Activated T-helper 1 cell treated with anti-CD3 and anti-CD28 coated beads, Interleukin-2, amount 50 U/mL, for 16 hours (primary cell): ENCODE measurements at places on chromosomes 1 and 21.

GRCh38 chr1:43171876-43172526 lies at the start of the genes CFAP57 and EBNA1BP2:
Gene CFAP57, plus strand, starts transcription at chr1:43172330. Its CDS starts 424 bp downstream, at chr1:43172754.
Gene EBNA1BP2, minus strand, starts transcription at chr1:43172290. Its CDS starts 172 bp downstream, at chr1:43172118.
- peak; percentile 80 for DNase-seq

GRCh38 chr1:84253036-84253435 lies 48.5 kb upstream of the SAMD13 start:
- DNase-seq = no peak

DNA sequence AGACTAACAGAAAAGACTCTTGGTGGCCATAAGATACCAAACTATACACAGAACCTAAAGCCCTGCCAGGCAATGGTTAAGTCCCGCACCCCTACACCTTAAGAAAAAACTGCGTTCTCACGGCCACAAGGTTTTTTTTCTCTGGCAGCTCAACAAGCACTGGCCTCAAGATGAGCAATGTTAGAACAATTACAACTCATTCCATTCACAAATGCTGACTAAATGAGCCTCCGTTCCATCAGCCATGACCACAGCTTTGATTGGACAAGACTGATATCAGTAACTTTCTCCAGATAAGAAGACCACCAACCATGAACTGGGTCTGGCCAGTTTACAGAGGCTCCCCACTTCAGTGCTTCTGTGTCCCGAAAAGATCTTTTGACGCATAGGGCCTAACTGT lies 31.9 kb downstream of the SEC16B start:
- DNase-seq = no peak

GRCh38 chr1:60102267-60103061 lies 28.9 kb upstream of the C1orf87 start:
- DNase-seq = no peak

DNA sequence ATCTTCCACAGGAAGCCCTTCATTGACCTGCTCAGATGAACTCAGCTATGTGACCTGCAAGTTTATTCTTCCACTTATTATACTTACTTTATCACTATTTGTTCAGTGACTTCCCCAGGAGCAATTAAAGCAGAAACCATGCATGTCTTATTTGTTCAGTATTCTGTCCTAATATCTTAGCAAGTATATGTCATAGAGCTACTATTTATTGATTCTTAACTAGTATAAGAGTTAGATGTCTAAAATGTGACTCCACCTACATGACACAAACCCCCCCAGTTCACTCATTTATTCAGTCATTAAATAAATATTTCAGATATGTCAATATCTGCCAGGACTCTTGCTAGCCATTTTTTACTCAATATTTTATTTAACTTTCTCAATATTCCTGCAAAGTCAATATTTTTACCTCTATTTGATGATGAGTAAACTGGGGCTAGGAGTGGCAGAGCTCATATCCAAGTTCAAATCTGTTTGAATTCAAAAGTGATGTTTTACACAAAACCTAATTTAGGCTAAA lies 469.0 kb upstream of the USP24 start:
- DNase-seq = no peak

DNA sequence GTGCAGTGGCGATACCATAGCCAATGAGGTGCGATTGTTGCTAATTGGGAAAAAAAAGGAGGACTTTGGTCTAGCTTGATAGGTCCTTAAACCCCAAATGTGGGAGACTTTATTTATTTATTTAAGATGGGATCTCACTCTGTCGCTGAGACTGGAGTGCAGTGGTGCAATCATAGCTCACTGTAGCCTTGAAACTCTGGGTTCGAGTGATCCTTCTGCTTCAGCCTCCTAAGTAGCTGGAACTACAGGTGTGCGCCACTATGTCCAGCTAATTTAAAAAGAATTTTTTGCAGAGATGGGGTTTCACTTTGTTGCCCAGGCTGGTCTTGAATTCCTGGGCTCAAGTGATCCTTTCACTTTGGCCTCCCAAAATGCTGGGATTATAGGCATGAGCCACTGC lies 24.0 kb upstream of the SRSF10 start:
- DNase-seq = no peak

DNA sequence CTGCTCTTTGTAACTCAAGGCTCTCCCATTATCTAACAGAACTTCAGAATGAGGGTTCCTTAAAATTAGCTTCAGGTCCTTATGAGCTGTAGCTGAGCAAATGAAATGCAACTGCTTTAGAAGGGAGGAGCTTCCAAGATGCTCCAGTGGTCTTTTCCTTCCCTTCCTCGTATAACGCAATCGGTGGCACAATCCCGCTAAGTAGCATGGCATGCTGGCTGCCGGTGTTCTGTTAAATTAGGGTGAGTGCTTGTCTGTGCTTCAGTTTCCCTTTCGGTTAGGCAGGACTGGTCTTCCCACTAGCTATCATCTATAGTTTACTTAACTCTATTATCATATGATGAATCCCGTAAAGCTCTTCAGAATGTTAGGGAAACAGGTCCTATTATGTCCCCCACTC lies 917 bp downstream of the KIAA0040 start:
- no peak for DNase-seq

DNA sequence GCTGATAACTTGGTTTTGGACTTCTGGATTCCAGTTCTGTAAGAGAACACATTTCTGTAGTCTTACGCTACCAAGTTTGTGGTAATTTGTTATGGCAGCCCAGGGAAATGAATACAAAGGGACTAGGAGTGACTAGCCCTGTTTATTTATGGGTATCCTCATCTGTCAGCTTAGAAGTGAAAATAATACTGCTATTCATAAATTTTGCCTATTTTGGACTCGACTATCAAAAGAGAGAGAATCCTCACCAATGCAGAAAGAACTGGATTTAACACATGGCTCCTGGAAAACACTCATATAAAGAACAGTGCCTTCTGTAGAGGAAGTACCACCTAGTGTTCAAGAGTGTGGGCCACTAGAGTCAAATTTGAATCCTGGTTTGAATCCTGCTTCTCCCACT lies 22.6 kb downstream of the HSD11B1 start:
- no peak for DNase-seq

DNA sequence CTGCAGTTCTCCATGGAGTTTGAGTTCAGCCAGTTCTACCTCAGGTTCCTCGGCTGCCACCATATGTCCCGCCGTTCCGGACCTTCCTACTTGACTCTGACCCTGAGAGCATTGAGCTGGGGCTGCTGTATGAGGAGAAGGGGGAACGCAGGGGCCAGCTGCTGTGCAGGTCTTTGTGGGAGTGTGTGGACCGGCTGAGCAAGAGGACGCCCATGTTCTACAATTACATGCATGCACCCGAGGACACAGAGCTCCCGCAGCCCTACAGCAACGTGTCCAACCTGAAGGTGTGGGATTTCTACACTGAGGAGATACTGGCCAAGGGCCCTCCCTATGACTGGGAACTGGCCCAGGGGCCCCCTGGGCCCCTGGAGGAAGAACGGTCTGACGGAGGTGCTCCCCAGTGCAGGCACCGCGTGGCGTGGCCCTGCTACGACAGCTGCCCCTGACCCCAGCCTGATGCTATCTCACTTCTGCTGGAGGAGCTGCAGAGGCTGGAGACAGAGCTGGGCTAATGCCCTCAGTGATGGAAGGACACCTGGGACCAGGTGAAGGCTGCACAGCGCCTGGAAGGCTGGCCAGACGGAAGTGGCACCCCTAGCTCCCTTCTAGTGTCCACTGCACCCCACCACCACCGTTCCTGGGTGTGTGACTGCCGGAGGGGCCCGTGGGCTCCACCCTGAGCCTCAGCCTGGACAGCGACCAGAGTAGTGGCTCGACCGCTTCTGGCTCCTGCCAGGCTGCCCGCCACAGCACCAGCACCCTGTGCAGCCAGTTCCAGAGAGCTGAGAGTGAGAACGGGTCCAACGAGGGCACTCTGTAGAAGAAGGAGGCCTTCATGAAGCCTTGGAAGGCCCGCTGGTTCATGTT lies 20.8 kb upstream of the NPPB start:
- DNase-seq = no peak

GRCh38 chr21:27379354-27379753 lies 412.5 kb upstream of the ADAMTS5 start:
- DNase-seq = no peak

DNA sequence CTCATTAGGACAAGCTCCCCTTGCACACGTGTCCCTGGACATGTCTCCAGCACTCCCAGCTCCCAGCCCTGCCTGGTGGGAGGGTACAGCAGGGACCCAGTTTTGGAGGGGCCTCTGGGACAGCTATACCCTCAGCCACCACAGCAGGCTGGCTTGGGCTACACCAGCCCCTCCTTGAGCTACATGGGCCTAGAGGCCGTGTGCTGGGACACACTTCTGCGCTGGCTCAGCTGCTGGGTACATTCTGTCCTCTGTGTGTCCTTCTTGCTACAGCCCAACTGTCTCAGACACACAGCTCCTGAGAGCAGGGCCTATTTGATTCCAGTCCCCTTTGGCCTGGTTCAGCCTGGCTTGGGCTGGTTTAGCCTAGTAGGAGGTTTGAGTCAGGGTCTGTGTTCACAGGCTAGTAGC lies 26.7 kb downstream of the DMAP1 start:
- DNase-seq = no peak

DNA sequence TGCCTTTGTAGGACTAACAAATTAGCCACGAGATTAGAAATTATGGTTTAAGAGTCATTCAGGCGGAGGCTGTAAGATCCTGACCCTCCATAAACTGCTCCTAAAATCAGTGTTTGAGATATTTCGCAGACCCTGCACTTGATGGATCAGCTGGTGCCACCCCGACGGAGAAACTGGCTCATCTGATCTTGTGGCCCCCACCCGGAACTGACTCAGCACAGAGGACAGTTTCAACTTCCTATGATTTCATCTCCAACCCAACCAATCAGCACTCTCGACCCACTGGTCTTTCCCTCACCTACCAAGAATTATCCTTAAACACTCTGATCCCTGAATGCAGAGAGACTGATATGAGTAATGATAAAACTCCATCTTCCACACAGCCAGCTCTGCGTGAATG lies 3.7 kb upstream of the JAM2 start:
- no peak for DNase-seq

DNA sequence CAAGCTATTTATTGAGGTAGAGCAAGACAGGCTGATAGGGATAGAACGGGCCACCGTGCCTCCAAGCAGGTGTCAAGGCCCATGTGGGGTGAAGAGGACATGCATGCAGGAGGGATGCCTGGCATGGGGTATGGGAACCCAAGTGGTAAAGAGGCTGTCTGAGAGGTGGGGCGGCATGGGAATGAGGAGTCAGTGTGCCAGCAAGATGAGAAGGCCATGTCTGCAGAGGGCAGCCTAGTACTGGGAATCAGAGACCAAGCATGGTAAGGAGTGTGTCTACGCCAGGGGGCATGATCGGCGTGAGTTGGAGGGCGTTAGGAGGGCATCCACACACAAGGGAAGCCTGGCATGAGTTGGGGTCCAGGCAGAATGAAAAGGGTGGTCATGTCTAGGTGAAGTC lies 303.7 kb upstream of the PLD5 start:
- DNase-seq = no peak

- DNase-seq = no peak
Measured at GRCh38 chr1:223142269-223142668, 779 bp downstream of the TLR5 start.

- DNase-seq = no peak
Measured at GRCh38 chr1:101854271-101854670, 142.5 kb downstream of the OLFM3 start.

DNA sequence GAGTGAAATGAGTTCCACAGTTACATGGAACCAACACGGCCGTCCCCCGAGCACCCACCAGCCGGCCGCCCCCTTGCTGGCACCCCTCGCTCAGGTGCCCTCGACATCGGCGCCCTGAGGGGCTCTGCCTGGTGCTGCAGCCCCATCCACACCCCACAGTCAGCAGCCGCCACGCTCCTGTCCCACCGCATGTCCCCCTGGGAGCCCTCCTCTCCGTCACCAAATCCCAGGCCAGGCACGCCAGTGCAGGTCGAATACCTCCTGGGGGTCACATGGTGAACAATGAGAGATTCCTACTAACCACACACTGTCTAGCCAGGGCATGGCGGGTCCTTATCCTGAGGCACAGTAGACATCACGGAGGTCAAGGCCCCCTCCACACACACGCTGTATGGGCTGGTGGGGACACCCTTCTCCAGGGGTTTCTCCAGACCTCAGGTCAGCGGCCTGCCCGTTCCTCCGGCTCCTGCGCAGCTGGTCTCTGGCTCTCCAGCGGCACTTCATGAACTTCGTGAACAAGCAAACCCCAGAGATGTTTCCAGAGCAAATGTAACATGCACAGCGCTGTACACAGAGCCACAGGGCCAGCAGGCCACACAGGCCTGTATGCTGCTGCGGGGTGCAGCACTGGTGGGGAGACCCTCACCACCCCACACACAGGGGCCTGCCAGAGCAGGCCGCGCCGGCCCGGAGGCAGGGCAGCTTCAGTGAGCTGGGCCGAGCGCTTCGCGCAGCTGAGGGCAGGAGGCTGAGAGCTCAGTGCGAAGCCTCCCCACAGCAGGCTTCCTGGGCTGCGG lies 21.8 kb downstream of the POFUT2 start:
- no peak for DNase-seq

DNA sequence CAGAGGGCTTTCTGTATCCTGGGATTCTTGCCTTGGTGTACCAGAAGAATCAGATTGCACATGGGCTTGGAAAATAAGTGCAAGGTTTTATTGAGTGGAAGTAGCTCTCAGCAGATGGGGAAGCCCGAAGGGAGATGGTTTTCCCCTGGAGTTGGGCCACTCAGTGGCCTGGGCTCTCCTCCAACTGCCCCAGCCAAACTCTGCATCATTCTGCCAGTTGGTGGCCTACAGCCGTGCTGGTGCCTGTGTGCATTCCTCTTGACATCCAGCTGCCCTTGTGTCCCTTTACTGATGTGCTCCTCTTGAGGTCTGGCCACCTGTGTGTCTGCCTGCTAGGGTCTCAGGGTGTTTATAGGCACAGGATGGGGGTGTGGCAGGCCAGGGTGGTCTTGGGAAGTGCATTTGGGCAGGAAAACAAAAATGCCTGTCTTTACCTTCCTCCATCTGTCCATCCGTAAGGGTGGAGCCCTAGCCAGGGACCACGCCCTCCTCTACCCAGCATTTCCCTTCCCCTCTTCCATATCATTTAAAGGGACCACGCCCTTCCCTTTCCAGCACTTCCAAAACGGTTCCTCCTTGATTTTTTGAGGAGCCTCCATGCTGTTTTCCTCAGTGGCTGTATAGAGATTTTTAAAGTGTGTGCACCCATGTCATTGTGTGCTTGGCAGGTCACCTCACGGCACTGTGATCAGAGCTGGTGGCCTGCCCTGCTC lies 18.9 kb downstream of the SNAP47 start:
- DNase-seq = no peak

DNA sequence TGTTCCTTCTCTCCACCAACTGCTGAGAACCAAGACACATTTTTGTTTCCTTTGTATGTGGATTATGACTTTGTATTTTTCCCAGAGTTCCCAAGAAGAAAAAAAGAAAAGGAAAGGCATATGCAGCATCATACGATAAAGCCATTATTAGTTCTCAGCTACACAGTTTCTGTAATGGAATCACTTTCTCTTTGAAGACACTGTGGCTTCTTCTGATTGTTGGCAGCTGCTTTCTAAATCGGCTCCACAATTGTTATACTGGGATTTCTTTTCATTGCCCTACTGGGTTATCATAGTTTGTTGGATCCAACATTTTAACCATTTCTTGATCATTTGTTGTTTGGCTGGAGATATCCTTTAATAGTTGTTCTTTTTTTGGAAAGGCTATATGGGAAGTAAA lies 89.5 kb upstream of the HIVEP3 start:
- DNase-seq = no peak
